ENCODE measurements at places on chromosomes 12 and 14.

- DNase-seq, result no peak
Observed at GRCh38 chr12:54439521-54440255, 20.6 kb upstream of the ITGA5 start.

DNA sequence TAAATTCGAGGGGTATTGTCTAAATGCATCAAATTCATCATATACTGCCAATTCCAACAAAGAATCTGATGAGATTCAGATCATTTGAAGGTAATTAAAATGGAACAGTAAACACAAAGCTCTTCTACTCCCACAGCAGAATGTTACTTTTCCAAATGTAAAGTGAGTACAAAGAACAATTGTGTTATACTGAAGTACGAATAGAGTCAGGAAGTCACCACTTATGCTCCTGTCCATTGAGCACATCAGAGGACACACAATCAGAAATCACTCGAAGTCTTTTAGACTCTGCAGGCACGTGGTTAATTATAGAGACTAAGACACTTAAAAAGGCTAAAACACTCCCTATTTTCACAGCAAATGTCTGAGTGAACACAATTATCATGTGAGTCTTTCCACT, 388.5 kb upstream of the MIS18BP1 start:
- DNase-seq, result no peak

DNA sequence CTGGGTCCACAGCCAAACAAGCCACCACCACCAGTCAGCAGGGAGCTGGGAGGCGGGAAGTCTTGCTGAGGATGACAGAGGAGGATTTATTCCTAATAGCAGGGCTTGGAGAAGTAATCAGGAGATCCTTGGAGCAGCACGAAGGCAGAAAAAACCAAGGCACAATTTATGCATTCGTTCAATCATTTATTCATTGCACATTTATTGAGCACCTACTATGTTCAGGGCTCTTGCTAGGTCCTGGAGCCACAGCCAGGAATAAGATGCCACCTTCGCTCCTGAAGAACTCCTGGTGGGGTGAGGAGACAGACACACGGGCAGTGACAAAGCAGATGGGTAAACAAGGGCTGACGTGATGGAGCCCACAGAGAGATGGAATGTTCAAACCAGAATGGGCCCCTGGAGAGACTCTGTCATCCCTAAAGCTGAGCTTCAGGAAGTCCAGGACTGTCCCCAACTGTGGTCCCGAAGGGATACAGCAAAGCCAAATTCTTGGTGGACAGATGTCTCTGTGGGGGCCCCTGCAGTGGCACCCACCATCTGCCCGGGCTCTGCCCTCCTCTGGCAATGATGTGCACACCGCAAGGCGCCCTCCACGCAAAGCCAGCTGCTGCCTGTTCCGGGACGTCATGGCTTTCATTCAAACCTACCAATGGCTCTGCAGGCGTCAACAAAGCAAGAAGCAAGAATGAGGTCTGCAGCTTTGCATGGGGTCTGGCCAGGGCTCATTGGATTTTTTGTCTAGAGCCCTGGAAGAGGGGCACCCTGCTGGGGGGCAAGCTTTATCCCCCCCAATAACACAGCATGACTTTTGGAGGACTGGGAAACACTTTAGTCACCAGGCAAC, 3.0 kb upstream of the TESC start:
- DNase-seq, result no peak

DNA sequence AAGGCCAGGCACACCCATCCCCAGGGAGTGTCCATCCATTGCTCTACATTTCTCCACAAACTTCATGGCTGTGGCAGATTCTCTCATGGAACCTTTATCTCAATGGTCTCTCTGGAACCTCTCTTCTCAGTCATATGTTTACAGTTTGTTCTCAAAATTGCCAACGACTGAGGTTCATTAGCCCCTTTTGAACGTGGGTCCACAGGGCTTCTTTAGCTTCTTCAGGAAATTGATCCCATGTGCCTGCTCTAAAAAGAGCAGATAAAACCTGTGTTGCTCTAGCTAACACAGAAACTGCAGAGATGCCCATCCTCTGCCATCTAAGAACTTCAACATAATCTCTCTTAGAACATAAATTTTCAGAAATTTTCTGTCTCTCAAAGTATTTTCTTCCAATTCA, at the start of gene OR6C4:
Gene OR6C4, plus strand, starts transcription at position 301 of the 400 bp plus-strand sequence. CDS start 1,625 bp downstream, outside the sequence.
- DNase-seq, result no peak

- DNase-seq, result no peak
Observed at GRCh38 chr12:98492580-98493140, 22.7 kb upstream of the TMPO start.

GRCh38 chr12:67512061-67512460, 136.5 kb upstream of the DYRK2 start:
- no peak for DNase-seq

- no peak for DNase-seq
Observed at GRCh38 chr12:16076970-16077522, 165.9 kb downstream of the DERA start.

DNA sequence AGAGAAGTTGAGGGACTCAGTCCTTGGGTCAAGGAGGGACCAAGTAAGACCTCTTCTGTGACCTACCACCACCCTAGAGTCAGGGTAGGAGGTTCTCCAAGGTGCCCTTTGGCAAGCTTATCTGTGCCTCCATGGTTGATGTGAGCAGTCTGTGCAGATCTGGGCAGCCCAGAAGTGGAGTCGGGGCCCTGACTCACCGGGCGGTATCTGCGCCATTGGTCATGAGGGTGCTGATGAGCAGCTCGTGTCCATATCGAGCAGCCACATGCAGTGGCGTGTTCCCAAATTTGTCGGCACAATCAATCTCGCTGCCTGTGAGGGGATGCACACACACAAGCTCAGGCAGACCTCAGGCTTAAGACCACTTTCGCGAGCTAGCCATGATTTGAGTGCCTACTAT, 5.1 kb downstream of the ANKRD52 start:
- DNase-seq, result no peak

DNA sequence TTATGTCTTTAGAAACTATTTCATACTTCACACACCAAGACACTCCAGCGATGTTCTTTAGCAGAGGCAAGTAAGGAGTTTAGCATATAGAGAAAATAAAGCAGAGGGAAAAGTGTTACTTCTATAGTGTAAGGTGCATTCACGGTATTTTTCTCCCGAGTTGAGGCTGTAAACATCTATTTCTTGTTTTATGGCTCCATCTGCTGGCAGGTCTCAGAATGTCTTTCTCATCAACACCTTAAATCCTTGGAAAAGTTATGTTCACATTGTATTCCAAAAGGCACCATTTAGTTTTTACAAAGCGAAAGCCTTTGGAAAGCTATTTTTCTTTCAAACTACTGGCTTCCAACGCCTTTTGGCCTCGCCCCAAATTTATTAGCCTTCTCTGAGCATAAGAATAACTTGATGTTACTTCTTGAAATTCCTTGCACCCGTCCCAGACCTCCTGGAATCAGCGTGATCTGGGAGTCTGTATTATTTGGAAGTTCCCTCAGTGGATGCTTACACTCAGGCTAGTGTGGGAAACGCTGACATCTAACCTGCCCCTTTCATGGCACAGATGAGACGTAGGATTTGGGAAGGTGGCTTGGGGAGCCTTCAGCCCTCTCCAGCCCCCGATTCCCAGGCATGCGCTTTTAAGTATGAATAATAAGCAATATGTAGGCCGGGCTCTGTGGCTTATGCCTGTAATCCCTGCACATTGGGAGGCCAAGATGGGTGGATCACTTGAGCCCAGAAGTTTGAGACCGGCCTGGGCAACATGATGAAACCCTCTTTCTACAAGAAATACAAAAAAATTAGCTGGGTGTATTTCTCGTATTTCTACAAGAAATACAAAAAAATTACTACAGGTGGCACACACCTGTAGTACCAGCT, 1.9 kb upstream of the PIWIL1 start:
- peak; percentile 15 for DNase-seq

DNA sequence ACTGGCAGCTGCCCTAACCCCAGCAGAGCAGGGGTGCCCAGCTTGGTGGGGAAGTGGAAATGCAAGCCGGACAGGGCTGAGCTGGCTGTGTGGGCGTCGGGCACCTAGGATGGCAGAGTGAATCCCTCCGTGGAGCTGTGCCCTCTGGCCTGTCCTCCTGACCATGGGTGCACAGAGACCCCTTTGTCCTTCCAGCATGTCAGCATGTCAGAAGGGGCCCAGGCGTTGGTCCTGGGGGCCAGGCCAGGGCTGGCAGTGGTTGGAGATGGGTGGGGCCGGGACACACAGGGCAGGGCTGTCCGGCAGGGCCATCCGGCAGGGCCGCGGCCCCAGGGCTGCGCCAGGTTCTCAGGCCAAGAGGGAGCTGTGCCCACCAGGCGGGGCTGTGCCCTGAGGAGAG, 8.8 kb upstream of the TEX22 start:
- DNase-seq, result no peak

- DNase-seq, result no peak
Observed at GRCh38 chr12:130126023-130126432, 36.2 kb upstream of the FZD10 start.

GRCh38 chr14:88044776-88045446, 40.0 kb downstream of the GPR65 start:
- DNase-seq, result no peak

DNA sequence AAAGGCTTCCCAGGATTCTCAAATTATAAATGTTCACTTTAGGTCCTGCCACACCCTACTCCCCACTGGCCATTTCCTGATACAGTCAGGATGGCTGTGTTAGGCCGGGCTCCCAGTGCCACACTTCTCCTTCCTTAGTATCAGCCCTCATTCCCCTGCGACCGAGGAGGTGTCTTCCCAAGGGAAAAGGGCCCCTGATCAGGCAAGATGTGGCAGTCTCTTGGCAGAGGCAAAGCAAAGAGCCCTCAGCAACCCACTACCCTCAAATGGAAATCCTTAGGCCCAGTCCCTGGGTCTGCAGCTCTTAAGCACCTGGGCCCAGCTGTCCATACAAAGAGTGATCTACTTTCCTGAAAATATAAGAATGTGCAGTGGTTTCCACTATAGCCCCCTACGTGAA, 96.5 kb upstream of the VASH1 start:
- DNase-seq, result no peak

DNA sequence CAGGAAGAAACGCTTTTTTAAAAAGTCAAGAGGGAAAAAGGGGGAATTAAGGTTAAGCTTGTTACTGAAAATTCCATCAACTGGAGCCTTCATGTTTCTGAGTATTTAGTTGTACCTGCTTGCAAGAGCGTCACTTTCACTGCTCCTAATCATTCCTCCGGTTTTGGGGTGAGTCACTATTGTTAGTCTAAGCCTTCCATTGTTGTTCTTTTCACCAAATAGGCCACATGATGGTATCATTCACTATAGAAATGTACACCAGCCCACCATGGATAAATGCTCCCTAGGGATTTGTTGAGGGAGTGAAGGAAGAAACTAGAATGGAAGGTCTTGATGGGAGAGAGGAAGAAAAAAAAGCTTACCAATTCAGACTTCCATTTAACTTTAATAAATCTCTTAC, 3.0 kb downstream of the IL22 start:
- DNase-seq, result no peak

DNA sequence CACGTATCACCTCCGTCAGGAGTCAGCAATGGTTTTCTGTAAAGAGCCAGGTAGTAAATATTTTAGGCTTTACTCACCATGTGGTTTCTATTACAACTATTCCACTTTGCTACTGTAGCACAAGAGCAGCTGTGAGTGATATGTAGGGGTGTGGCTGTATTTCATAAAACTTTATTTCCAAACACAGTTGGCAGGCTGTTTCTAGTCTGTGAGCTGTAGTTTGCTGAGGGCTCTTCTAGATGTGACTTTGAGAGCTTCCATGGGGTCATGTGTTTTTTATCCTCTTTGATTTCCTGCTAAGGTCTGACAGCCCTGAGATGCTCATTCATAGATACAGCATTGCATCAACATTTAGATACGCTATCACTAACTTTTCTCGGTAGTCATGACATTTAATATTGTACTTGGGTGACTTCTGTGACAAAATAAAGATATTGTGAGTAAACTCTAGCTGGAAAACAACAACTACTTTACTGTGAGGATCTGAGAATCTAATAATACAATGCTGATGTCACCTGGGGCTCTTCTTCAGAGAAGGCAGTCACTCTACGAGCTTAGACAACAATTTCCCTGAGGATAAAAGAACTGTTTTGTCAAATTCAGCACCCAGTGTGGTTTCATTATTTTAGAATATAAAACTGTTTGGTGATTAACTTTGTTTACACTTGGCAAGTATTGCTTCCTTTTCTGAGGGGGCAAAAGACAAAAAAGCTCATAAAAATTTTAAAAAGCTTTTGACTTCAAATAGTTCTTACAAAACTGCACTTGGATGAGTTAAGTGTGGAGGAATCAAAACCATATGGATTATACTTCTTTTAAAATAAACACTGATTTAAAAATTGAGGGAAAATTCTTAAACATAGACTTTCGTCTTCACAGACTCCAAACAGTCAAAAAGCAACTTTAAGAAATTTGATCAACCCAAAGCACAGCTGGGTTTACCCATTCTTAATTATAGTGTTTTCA, 231.2 kb upstream of the DCN start:
- DNase-seq, result peak; percentile 45

DNA sequence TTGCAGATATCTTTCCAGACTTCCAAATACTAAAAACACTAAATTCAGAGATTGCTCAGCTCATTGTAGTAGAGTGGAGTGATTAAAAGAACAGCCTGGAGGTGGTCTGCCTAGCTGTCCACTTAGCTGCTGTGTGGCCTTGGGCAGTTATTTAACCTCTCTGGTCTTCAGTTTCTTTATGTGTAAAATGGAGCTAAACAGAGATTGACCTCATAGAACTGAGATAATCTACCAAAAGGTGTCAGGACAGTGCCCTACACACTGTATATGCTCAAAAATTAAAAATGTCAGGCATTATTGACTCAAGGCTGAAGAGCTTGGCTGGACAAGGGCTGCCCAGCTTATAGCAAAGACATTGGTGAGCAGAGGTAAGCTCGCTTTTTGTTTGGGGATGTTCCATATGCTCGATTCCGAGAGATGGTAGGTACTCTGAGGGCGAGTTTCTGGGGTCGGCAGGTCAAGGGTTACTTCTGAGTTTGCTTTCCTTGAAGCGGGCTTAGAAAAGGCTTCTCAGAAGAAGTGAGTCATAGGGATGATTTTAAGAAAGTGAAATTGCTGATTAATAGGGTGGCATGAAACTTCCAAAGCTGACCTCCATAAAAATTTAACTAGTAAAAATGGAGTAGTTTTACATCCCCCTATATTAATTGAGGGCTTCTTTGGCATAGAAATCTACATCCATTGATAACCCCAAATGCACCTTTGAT, 107.5 kb downstream of the GPATCH2L start:
- no peak for DNase-seq

DNA sequence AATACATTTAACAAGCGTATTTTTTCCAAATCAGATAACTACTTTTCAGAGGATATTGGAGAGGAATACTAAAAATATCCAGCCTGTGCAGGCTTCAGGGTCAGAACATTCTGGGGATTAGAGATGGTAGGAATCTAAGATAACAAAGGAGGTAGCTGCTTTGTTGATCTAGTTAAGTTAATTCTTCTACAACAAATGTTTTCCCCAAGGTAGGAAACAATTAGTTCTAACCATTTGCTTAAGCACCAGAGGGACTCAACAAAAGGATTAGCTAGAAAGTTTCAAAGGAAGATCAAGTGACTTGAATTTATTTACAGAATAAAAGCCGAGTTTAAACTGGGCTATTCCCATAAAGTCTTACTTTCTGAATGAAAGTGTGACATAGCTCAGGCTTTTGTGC, 524.2 kb downstream of the TMTC2 start:
- no peak for DNase-seq

- DNase-seq, result no peak
Observed at GRCh38 chr14:59677771-59678231, 101.2 kb upstream of the CCDC175 start.
